NCI-H2081 (cell line): ENCODE measurements at places on chromosomes 16 and 17.

- DNase-seq: no peak
Observed at GRCh38 chr17:34390649-34391048, 27.6 kb upstream of the CCL1 start.

DNA sequence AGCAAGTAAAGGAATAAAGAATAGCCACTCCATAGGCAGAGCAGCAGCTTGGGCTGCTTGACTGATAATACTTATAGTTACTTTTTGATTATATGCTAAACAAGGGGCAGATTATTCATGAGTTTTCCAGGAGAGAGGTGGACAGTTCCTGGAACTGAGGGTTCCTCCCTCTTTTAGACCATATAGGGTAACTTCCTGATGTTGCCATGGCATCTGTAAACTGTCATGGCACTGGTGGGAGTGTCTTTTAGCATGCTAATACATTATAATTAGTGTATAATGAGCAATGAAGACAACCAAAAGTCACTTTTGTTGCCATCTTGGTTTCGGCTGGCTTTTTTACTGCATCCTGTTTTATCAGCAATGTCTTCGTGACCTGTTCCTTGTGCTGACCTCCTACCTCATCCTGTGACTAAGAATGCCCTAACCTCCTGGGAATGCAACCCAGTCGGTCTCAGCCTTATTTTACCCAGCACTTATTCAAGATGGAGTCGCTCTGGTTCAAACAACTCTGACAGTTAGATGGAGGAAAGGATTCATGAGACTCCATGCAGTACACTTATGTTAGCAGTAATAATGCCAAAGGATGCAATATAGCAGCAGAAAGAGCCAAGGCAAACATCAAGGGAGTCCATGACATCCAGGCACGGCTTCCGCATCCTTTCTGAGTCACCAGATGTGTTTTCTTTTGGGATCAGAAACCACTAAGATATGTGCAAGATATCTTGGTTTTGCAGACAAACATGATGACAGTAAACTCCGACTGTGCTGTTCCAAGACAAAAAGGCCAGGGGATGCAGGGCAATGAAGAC, 55.8 kb upstream of the B4GALNT2 start:
- DNase-seq: no peak

- no peak for DNase-seq
Observed at GRCh38 chr16:87350681-87351319, 32.8 kb downstream of the FBXO31 start.

DNA sequence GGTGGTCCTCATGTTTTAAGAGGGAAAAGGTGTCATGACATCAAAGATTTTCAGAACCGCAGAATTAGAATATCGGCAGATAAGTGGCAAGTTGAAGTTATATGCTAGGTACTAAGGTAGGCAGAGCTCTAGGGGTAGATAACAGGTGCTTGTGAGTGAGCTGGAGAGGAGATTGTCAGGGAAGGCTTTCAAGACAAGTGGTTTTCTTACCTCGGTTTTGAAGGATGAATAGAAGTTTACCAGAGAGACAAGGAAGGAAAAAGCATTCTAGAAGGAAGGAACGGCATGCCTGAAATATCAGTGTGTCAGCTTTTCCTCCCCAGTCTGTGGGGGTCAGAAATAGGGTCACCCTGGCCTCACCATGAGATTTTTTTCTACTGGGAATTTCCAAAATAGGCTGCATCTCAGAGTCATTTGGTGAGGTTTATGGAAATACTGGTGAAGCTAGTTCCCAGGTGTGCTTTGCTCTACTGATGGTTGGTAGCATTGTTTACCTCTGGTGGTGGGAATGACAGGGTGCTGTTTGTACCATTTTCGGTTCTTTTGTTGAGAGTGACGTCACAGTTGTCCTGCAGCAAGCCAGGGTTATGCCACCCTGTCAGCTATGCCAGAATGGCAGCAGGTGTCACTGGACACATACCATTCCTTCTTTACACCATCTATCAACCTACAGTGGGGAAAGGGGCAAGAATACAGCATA, 112.5 kb downstream of the MSI2 start:
- no peak for DNase-seq

- no peak for DNase-seq
Observed at GRCh38 chr16:27499659-27500055, 50.1 kb downstream of the GTF3C1 start.

GRCh38 chr17:81340607-81341515, 45.8 kb upstream of the SLC38A10 start:
- no peak for DNase-seq

DNA sequence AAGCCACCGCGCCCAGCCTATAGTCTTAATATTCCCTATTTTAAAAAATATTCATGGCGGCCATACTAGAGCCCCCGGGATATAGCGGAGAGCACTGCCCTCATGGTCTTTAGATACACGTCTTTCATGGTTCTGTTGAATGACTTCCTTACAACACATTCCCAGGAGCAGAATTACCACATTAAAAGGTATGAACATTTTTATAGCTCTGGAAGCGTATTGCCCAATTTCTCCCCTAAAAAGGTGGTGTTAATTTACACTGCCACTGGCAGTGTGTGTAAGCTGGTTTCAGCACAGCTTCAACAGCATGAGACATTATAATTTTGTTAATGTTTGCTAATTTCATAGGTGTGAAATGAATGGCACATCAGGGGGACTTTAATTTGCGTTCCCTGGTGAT, 19.0 kb downstream of the C17orf100 start:
- no peak for DNase-seq

- no peak for DNase-seq
Observed at GRCh38 chr16:5965321-5965720, 867.7 kb upstream of the EEF2KMT start.

DNA sequence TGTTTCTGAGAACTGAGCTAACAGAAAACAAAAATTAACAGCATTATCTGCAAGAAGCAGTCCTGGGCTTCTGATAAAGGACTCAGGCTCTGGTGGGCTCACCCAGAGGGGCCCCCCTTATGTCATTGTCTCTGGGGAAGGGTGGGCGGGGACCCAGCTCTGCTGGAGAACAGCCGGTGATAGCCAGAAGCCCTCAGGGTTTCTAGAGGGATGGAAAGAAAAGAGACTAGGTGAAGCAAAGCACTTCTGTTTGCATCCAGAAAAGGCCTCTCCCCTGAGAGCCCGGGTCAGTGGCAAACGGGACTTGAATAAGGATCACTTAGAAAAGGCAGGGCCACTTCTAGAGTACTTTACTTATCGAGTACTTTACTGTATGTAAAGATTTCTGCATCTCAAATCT, 7.0 kb upstream of the CDC42EP4 start:
- no peak for DNase-seq

DNA sequence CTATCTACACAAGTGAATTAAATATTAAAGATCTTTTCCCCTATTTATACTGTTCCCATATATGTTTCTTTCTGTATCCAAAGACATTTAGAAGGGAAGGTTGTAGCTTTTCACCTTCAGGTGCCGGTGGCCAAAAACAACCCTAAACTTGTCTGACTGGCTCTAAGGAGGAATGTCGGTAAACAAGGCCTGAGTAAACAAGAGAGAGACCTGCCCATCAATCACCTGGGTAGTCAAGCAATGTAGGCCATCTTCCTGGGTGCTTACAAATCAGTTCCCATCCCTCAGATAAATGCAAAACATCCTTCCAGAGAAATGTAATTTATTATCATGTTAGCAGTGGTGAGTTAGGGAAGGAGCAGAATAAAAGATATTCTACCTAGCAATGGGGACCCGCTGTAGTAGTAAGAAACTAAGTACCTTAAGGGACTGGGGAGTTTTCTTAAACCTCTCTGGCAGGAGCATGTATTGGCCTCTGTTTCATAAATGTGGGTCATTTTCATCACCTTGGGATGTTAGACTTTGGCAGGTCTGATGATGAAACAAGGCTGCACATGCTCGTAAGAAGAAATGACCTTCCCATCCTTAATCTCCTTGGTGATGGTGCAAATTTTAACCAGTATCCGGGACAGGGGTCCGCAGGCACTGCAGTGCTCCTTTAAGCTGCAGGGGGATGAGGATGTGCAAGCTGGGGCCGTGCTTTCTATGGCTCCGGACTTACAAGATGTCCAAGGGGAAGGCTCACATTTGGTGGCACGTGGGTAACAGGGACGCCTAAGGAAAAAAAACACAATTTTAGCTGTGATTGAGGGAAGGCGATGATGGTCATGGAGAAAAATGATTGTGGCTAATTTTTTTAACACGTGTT, 8.4 kb downstream of the KRT39 start:
- no peak for DNase-seq

DNA sequence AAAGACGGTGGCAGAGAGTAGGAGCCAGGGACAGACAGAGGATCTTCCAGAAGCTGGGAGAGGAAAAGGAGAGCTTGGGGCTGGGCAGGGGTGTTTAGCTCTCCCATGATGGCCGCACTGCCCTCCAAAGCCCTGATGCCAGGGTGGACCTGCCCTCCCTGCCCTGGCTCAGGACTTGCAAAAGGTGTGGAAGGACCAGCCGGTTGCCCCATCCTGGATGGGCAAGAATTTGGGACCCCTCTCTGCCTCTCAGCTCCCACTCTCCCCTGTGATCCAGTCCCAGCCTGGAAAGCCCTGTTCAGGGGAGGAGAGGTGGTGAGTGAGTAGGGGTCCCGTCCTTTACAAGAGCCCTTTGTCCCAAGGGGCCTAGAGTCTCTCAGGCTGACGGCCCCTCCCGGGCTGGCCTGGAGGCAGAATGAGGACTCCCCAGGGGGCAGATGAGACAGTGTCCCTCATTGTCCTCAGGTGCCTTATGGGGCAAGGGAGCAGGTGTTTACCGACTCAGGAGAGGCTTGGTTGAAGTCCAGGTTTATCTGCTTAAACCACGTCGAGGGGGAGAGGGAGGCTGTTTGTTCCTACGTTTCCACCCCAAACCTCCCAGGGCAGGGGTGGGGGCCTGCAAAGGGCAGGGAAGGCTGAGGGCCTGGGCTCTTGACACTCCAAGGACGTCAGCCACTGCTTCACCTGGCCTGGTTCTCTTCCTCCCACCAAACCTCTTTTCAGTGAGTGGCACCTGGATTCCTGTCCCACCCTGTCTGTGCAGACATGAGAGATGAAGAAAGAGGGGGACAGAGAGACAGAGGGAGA, 19.3 kb upstream of the ITGA3 start:
- no peak for DNase-seq

GRCh38 chr17:76995387-76996105, 127.3 kb downstream of the MGAT5B start:
- DNase-seq: peak; percentile 95

DNA sequence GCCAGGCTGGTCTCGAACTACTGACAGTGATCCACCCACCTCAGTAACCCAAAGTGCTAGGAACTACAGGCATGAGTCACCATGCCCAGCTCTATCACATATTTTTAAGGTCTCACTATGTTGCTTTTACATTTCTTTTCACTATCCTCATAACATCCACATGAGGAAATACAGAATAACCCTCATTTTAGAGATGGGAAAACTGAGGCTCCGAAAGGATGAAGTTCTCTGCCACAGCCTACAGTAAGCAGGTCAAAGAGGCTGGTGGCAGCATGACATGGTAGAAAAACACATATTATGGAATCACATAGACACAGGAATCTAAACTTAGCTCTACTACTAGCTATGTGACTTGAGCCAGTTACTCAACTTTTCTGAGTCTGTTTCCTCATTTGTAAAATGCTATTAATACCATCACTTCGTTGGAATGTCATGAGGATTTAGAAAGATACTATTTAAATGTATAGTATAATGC, 32.2 kb downstream of the APPBP2 start:
- no peak for DNase-seq

GRCh38 chr16:81738783-81739496, 40.2 kb upstream of the PLCG2 start:
- DNase-seq: no peak

DNA sequence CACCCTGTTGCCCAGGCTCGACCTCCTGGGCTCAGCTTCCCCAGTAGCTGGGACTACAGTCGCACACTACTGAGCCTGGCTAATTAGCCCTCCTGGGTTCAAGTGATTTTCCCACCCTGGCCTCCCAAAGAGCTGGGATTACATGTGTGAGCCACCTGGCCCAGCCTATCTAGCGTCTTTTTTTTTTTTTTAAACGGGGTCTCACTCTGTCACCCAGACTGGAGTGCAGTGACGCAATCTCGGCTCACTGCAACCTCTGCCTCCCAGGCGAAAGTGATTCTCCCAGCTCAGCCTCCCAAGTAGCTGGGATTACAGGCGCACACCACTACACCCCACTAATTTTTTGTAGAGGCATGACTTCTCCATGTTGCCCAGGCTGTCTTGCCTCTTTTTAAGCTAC, 33.3 kb downstream of the GLG1 start:
- DNase-seq: no peak
